ENCODE measurements at places on chromosomes 7 and 10.

- no peak for DNase-seq
Measured at GRCh38 chr7:153522261-153522660, 529.9 kb upstream of the DPP6 start.

DNA sequence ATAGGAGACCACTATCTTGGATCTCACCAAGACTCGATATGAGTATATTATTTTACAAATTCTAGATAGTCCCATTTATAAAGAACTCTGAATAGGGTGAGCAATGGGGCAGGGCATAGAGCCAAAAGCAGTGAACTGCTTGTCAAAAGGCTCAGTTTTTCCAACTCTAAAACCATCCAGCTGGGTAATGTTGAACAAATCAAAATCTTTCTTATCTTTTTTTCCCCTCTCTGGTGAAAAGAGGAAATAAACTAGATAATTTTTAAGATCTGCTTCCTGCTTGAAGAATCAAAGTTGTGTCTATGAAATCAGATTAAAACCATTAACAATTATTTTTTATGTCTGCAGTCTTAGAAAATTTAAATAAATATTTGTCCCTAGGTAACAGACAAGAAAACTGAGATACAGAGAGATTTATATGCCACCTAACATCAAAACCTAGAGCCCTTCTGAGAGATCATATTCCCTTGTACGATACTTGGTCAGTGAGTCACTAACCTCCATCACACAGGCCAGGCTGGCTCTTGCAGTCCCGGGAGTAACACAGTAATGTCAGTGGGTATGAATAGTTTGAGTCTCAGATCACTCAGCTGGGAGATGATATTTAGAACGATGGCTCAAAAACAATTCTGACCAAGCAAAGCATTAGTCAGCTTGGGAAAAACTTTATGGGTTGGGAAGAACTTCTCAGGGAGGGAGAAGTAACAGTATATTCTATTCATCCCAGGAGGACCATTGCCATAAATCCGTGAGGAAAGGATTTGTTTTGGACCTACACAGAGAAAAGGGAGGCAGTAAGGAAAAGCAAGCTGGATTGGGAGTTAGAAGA is 178.8 kb downstream of the REEP3 start:
- DNase-seq = no peak

DNA sequence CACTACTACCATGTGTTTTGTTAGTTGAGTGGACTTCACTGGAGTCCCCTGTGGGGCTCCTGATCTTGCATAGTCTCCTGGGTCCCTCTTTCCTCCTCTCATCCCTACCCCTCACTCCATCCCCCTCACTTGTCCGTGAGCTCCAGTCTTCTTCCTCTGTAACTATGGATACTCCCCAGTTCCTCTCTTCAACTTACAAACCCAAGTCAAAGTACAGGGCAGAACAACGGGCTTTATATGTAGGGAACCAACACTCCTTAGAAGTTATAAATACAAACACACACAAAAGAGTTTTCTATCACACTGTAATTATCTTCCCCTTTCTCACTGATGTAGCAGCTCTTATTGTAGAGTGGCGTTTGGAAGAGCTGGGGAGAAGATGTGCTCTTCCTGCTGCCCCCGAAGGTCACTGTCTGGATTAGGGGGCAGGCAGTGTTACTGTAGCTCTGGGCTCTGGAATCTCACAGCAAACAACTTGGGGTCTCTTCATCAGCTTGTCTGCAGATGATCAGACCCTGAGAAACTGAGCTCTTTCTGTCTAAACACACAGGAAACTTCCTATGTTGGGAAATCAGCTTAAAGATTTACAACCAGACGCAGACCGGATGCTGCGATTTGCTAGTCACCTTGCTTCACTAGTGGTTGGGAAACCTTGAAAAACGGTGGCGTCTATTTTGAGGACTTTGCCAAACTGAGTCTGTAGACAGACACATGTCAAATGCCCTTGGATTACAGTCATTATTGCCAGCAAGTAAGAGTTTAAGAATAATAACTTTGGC is 13.6 kb downstream of the SNX10 start:
- DNase-seq = no peak

- DNase-seq = no peak
Measured at GRCh38 chr7:137298464-137298794, 45.1 kb downstream of the PTN start.

GRCh38 chr10:106487726-106488125 is 676.8 kb downstream of the SORCS1 start:
- DNase-seq = no peak

DNA sequence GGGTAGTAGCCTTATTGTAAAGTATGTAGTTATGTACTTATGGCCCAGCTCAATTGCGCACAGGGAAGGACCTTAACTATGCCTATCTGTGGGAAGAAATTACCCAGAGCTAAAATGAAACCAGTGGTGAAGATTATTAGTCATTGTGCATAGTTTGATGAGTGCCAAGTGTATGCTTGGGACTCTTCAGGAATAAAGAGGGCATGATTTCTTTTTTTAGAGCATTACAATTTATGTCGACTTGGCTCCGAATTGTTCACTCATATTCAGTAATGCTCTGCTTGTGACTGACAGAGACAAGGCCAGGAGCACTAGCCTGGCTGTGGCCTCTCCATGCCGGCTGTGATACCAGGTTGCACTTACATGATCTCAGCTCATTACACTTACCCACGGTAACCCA is 269.5 kb downstream of the TRIL start:
- DNase-seq = no peak

DNA sequence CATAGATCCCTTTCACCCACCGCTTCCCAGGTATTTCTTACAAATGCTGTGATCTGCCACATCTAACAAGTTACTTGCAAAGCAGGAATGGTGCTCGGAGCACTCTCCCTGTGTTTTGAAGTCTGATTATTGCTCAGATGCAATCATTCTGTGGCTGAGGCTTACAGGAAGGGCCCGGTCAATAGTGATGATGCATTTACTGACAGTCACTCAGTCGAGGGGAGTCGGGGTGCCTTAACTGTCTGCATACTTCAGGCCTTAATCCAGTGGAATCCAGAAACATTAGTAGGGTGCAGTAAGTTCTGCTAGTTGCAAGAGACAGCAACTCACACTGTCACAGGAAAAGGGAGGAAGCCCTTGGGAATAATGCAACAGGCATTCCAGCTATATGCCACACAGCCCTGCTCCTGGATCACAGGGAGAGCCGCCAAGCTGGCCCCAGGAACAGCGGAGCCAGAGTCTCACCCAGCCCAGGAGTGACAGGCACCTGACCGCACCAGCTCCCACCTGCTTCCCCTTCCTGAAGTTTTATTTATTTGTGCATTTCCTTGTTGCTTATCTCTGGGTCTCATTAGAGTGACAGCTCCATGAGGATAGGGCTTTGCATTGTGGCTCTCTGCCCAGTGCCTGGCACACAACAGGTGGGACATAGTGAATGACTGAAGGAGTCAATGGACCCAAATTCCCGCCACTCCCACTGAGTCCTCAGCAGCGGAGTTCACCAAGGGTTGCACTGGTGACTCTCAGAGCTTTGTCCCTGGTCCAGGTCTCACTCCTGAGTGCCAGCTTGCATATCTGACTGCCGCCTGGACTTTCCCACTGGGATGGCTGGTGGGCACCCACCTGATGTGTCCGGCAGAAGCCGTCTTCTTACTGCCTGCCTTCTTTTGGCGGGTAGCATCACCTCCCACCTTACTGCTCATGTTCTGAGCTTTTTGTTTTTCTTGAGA is 212.5 kb upstream of the SH2B2 start:
- DNase-seq = no peak

DNA sequence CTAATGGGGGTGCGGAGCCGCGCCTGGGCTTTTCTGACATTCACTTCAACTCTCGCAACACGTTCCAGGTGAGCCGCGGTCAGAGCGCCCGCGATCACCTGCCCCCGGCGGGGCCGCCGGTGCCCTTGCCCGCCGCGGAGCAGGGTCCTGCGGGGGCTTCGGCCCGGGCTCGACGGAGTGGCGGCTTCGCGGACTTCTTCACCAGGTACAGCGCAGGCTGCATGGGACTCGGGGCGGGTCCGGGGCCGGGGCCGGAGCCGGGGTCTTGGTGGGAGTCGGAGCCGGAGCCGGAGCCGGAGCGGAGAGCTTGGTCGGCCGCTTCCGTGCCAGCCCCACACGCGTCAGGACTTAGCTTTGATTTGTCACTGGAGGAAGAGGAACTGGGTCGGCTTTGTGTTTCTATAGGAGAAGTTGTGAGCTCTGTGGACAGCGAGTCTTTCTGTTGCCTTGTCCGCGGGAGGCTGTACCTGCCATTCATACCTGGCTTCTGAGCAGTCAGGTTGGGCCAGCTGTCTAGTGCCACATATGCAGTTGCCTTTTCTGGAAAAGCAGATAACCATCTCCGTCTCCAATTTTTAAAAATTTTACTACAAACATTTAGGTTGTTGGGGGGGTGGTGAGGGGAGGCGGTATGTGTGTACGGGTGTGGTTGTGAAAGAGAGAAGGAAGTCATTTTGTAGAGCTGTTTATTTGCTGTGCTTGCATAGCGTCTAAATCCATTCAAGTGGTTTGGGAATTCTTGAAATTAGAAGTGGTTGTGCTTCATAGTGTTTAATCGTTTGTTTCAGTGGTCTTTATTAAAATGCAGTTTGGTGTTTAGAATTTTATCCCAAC is 1.3 kb downstream of the TBC1D12 start:
- peak; percentile 4 for DNase-seq

GRCh38 chr7:5425507-5426225 is 2.0 kb upstream of the TNRC18 start:
- DNase-seq = peak; percentile 87

GRCh38 chr10:96834120-96834519 is 2.0 kb downstream of the LCOR start:
- no peak for DNase-seq

DNA sequence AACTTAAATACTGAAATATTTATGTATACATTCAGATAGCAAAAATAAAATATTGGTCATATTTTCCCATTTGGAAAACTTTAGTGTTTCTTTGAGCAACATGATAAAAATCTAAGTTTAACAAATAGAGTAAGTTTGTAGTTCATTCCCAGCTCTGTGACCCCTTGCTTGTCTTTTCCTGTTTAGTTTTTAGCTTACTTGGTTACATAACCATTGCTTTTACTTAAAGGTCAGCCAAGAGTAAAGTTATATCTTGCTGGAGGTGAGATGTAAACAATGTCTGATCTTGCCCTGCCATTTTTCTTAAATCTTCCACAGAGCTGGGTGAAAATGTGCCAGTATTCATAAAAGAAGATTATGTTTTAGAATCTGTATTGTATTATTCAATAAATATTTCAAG is 46.7 kb upstream of the MDFIC start:
- no peak for DNase-seq

Measured in NCI-H1417 treated with DMSO at 0.1 percent for 48 hours (cell line).